Thoracic aorta (tissue), 2 donors: ENCODE measurements at places on chromosomes 6 and 20. TPM values are rescaled to one million over a fixed set of nuclear protein-coding genes. Genes with fewer than 3 reads are reported as not detected.

Gene SOBP
- 10.3 TPM for total RNA-seq

DNA sequence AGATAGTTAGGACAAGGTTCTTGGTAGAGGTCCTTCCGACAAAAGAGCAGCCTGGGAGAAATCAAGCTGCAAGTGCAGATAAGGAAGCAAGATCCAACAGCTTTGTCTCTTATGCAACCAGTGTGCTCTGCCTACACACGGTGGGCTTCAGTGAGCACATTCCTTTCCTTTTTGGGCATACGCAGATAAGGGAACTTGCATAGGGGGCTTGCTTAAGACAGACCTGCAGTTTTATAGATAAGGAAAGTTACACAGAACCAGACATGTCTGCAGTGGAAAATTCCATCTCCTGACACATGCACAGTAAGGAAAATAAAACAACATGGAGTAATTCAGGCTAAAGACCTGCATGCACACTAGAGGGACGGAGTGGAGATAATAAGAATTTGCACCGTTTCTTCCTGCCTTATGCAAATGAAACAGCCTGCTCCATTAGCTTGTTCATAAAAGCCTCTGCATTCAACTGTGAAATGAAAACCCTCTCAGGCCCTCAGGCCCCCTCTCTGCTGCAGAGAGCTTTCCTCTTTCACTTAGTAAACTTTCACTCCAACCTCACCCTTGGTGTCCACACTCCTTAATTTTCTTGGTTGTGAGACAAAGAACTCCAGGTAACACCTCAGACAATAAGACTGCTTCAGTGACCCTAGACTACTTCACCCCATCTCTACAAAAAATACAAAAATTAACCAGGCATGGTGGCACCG is 97.5 kb upstream of the MYLIP start:
- no peak for DNase-seq

Gene SCGN
- total RNA-seq: 4.5 TPM

Gene UNC5CL
- total RNA-seq: 2.2 TPM

- no peak for DNase-seq
Observed at GRCh38 chr6:150593119-150593518, 6.6 kb upstream of the PLEKHG1 start.

Gene EYA2
- 3.8 TPM for total RNA-seq

GRCh38 chr20:59148701-59149493 is 14.7 kb upstream of the ZNF831 start:
- DNase-seq: no peak

GRCh38 chr6:138914701-138915100 is 73.4 kb downstream of the REPS1 start:
- DNase-seq: no peak

- no peak for DNase-seq
Observed at GRCh38 chr6:155157101-155157500, 106.7 kb upstream of the CLDN20 start.

GRCh38 chr6:21807299-21808044 is 213.9 kb downstream of the SOX4 start:
- no peak for DNase-seq

- no peak for DNase-seq
Observed at GRCh38 chr6:15017261-15017660, 228.6 kb upstream of the JARID2 start.

DNA sequence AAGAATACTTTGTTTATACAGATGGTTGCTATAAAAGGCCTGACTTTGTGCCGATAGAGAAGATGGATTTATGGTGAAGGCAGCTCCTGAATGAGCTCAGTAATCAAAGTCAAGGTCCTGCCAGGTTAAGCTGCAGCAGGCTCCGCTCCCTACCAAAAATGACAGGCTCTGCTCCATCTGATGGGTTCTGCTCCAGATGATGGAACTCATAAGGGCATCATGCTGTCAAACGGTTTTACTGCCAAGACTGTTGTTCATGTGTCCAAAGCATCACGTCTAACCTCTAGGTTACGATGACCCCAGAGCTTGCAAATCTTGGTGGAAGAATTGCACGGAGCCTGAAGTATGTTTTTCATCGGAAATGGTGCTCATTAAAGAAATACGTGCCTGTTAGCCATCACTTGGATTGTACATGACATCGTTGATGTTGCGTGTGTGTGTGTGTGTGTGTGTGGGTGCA is 19.2 kb upstream of the PTGIS start:
- no peak for DNase-seq

- no peak for DNase-seq
Observed at GRCh38 chr6:116682334-116682712, 1.3 kb downstream of the KPNA5 start.

Gene PROKR2
- total RNA-seq: not detected

DNA sequence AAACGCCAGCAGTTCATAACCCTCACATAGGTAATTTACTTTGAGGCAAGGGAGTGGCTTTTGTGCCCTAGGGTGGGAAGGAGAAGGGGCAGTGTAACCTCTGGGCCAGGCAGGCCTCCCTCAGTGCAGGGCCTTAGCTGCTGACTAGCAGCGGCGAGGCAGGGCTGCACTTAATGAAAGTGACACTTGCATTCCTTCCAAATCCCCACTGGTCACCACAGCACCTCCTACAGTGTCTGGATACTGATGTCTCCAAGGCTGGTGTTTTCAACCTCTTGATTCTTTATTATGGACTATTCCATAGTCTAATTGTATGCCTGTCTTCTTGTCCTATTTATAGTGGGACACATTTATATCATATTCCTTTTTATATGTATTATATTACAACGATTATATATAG is 152.7 kb downstream of the LY86 start:
- no peak for DNase-seq

GRCh38 chr20:24363031-24363430 is 106.4 kb upstream of the SYNDIG1 start:
- DNase-seq: no peak

- no peak for DNase-seq
Observed at GRCh38 chr6:134537146-134537555, 219.2 kb upstream of the SGK1 start.

Gene FAM83C
- not detected for total RNA-seq

Gene ZNF391
- 1.6 TPM for total RNA-seq

- DNase-seq: no peak
Observed at GRCh38 chr20:15056246-15056645, 718.8 kb upstream of the FLRT3 start.

DNA sequence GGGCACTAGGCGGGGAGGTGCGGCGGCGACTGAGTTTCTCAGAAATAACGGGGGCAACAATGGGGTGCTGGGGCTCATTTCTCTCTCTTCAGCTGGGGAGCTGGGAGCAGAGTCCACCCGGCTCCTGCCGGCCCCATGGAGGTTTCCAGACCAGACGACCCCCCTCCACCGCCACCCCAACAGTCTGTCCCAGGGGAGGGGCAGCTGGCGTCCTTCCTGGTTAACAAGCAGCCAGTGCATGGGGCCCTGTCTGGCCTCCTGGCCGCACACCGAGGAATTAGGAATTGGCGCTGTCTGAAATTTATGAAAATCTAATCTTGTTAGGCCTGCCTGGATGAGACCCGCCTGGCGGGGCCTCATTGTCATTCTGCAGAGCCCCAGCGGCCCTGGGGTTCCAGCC is 42.4 kb downstream of the PMEPA1 start:
- no peak for DNase-seq

DNA sequence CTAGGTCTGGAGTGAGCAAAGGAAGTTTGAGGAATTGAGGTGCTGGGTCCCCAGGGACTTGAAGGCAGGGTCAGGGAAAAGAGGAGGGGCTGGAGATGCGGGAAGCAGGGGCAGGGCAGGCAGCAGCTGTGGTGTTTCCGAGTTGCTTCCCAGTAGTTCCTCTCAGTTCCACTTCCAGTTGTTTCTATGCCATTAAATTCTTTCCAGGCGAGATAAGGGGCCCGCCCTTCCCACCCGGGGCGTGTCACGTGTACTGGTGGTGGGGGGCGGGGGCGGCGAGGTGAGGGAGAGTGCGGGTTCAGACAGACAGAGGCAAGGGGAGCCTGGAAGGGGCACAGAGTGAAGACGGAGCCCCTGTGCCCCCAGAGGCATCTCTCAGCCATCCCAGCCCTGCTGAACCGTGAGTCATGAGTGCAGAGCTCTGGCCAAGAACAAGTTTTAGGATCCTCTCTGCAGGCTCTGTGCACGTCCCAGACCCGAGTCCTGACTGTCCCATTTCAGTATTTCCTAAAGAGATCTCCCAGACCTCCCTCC is 977 bp downstream of the TNXB start:
- DNase-seq: no peak
